Activated T-helper 1 cell treated with Interleukin-2 at 50 U/mL for 16 hours (primary cell): ENCODE measurements at places on chromosomes 16 and 17.
A peak's percentile ranks its signal among the peaks of the same experiment; 100 is the strongest.

DNA sequence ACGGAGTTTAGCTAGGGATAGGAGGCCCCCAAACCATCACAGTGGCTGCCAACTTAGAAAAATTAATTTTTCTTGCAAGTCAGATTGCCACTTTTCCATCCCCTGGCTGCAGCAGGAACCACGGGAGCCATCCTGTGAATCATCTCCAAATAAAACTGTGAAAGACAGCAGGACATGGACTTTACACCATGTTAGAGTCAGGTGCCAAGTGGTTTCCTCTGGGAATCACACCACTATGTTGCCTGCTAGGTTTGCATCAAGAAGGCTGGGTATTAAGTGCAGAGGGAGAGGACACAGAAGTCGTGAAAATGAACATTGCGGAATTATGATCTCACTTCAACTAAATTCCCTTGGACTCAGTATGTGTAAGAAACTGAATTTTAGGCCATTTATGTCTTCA lies 471.3 kb upstream of the GOT2 start:
- no peak for DNase-seq

DNA sequence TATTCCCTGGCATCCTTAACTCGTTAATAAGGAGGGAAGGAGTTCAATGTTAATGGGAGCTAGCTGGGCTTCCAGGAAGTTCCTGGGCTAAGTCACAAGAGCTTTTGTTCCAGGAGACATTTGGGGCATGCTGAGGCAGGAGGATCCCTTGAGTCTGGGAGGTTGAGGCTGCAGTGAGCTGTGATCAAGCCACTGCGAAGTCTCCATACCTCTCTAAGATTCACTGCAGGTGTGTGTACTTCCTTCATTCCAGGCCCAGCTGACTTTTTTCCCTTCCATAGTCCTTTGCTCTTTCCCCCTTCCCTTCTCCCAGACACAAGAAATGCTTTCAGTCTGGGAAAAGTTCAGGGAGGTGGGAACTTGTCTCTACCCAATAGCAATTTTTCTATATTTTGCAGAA lies 489.8 kb downstream of the NPIPA7 start:
- no peak for DNase-seq

- DNase-seq: no peak
Observed at GRCh38 chr16:1470481-1471251, 4.2 kb downstream of the CLCN7 start.

GRCh38 chr17:74818291-74818938 lies 41.3 kb downstream of the GRIN2C start:
- no peak for DNase-seq

GRCh38 chr16:78892951-78893733 lies 707.4 kb downstream of the MAF start:
- DNase-seq: no peak

DNA sequence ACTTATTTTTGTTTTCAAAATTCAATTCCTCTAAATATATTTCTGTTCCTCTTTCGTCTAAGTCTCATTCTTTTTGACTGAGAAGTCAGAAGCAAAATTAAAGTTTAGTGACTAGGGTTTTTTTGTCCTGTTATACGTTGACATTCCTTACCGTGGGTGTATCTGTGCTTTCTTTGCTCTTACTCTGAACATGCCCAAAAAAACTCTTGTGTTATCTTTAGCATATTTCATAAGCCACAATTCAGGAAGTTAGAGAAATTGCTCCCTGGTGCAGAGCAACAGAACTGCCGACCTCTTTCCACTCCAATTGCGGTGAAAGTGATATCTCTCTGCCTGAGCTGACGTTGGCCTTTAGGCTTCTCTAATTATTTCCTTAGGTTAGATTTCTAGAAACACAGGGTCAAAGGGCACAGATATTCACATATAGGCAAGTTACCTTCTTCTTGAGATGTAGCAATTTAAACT lies 65.7 kb downstream of the CENPV start:
- DNase-seq: no peak

GRCh38 chr16:73172973-73173709 lies 125.2 kb upstream of the ZFHX3 start:
- no peak for DNase-seq

DNA sequence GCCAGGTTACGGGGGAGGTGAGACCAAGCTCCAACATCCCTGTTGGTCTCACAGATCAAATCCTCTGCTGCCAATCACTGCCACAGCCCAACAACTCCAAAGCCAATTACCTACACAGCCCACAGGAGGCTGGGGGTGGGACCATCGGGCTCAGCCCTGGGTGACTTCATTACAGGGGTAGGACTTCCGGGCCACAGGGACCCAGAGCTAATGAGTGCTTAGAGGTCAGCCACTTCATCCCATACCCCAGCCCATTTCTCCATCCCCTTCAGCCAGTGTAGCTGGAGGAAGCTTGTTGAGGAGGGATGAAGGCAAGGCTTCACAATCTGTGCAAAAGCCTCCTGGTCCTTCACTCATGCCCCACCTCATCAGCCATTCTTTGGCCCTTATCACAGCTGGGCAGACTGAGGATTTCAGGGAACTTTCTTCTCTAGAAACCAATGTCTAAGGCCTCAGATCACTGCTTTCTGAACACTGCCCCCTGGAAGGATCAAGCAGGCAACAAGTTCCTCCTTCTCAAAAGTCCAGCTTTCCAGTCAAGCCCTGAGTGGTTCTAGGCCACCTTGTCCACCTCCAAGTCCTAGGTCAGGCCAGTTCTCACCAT lies 5.8 kb downstream of the FOXN1 start:
- DNase-seq: no peak

DNA sequence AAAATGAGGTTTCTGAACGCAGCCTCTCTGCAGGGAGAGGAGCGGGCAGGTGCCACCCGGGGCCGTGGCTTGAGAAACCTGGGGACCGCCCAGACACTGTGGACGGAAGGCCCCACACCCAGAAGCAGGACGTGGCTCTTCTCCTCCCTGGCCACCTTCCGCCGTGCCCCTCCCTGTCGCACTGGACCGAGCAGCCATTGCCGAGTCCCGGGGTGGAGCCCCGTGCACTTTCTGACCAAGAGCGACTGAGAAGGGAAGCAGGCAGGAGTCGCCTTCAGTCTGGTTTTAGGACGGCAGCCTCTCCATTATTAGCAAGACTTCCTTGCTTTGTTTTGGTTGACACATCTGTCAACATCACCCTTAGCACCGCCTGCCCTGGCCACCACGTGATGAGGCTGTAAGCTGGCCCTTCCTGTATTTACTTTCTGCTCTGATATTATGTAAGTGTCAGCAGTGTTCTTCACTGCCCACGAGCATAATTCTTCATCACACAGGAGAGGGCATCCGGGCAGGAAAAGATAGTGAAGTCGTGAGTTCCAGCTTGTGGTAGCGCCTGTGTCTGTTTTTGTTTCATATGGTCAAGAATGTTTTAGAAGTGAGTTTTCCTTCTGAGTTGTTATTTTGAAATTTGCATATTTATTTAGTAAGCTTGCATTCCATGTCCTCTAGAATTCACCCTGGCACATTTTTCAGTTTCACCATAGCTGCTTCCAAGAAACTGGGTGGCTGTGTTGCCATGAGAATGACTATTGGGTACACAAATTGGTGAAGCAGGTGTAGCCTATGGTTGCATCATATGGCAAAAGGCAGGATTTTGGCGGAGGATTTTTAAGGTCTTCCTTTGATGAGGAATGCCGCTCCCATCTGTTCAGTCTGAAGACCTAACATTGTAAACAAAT lies 1.0 kb downstream of the HERPUD1 start:
- DNase-seq: peak; percentile 20

- no peak for DNase-seq
Observed at GRCh38 chr17:43839670-43840108, 6.7 kb upstream of the MPP3 start.

DNA sequence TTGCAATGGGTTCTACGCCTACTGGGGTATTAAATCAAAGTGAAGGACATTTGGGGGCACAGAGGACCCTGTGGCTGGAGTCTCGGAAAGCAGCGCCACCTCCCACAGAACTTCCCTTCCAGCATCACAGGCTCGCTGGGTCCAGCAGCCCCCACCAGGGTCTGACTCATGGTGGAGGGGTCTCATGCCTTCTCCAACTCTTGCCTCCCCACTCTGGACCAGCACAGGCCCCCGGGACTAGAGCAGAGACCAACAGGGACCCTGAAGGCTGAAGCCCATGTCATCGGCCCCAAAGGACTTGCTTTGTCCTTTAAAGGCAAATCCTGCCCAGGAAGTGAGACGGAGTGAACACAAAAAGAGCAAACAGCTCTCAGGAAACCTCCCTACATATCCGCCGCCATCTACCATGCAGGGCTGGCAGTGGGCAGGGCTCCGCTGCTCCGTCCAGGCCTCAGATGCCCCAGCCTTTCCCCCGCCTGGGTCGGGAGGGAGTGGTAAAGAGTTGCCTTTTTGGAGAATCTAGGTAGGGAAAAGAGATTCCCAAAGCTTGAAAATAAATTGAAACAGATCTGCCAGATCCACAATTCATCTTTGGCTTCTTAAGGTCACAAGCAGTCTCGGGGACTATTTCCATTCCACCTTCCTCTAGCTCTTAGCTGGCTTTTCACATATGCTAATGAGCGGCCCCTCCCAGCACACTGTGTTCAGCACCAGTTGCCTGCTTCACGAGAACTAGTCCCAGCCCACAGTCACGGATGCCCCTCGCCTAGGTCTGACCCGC lies 2.1 kb upstream of the GPRC5C start:
- DNase-seq: no peak

DNA sequence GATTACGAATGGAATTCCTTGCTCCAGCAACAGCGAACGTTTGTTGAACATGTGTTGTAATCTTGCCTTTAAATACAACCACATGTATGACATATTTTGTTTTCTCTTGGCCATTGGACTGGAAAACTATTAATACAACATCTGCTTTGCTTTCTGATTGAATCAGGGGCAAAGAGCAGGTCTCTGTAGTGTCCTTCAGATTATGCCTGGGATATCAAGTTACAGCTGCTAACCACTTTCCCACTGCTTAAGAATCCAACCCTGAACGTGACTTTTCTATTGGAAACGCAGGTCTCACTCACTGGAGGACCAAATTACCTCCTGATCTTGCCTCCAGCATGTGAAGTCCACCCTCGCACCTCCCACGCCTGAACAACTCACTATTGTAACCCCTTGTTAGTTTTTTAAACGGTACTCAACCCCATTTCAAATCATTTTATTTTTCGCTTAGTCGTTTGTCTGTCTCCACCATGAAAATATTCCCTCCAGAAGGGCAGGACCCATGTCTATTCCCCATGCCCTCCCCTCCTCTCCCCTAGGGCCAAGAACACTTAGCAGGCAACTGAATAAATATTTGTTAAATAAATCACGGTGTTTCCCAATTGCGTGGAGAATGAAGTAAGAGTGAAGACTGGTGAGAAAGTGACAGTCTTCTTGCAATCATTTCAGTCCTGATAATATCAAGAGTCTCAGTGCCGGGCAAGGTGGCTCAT lies 57.4 kb upstream of the MRTFB start:
- no peak for DNase-seq

GRCh38 chr17:56810343-56810742 lies 23.4 kb downstream of the C17orf67 start:
- DNase-seq: no peak

GRCh38 chr16:15418206-15418605 lies 16.2 kb upstream of the BMERB1 start:
- no peak for DNase-seq

GRCh38 chr16:5382484-5382883 lies 284.9 kb upstream of the EEF2KMT start:
- no peak for DNase-seq

GRCh38 chr17:81517009-81517338 lies 4.4 kb upstream of the ACTG1 start:
- no peak for DNase-seq

GRCh38 chr17:47316311-47316710 lies 7.4 kb upstream of the EFCAB13 start:
- no peak for DNase-seq

DNA sequence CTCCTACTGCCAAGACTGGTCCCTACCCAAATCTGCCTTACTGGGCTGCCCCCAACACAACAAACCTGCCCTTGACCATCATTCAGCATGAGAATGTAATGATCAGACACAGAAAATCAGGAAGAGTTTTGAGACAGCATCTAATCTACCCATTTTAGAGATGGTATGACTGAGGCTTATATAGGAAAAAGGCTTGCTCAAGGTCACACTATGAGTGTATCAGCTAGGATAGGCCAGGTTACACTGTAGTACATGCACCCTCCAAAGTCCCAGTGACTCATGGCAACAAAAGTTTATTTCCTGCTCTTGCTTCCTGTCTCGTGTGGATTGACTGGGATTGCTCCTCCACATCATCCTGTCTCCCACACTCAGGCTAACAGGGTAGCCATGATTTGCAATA lies 27.9 kb downstream of the NLRC5 start:
- DNase-seq: no peak

- no peak for DNase-seq
Observed at GRCh38 chr16:67539691-67540635, 11.3 kb downstream of the RIPOR1 start.

DNA sequence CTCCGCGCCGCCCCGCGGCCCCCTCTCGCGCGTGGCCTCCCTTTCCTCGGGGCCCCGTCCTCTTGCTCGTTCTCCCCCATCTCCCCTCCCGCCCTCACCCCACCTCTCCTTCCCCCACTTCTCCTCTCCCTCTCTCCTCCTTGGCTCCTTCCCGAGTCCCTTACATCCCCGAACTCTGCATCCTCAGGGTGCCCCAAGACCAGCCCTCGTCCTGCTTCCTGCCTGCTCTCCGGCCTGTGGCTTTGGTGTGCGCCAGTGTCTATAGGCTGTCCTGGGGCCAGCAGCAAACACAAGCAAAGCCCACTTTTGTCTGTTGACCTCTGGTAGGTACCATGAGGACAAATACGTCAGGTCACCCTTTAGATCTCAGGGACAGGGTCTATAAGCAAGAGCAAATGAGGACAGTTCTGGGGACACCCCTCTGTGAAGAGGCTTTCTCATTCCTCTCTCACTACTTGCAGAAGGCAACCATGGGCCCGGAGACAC lies 284 bp upstream of the COPZ2 start:
- DNase-seq: no peak

GRCh38 chr17:54969658-54970572 lies 1.4 kb downstream of the STXBP4 start:
- DNase-seq: no peak

- no peak for DNase-seq
Observed at GRCh38 chr17:71273441-71273840, 847.4 kb upstream of the SOX9 start.

GRCh38 chr17:79079421-79080200 lies 5.0 kb downstream of the ENGASE start:
- DNase-seq: no peak

DNA sequence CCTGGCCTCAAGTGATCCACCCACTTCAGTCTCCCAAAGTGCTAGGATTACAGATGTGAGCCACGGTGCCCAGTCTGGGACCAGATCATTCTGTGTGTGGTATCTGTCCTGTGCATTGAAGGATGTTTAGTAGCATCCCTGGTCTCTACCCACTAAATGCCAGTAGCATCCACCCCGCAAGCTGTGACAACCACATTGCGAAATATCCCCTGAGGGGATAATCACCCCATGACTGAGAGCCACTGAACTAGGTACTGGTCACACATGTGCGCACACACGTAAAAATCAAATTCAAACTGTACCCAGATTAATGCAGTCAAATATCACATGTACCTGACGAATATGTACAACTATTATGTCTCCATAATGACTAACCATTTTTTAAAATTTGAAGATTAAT lies 35.8 kb downstream of the TEKT5 start:
- DNase-seq: no peak
